Fibroblast of skin of left quadriceps (primary cell): ENCODE measurements at places on chromosomes 3 and 15.

DNA sequence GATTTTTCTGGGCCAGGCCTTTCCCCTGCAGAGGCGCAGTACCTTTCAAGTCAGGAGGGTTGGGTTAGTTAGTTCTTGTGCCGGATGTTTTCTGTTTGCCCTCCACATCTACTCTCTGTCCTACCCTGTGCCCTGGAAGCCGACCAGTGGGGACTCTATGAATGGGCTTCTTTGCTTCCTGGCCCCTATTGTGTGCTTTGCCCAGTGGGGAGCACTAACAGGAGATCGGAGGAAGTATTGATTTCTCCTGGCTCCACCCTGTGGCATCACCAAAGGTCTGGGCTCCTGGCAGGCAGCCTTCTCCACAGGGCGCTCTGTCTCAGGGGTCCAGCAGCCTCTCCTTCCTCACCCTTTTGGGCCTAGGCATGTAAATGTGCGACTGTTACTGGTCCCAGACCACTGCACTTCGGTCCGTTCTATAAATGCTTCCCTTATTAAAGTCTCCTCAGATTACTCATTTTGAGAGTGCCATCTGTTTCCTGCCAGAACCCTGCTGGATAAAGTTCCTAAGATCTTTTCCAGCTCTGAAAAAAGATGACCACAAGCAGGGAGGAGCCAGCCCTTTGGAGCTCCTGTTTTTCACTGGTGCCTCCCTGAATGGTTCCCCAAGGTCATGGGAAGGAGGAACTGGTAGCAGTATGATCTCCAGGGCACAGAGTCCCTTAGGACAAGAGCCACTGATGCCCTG lies 44.5 kb downstream of the CTDSPL start:
- DNase-seq: no peak

DNA sequence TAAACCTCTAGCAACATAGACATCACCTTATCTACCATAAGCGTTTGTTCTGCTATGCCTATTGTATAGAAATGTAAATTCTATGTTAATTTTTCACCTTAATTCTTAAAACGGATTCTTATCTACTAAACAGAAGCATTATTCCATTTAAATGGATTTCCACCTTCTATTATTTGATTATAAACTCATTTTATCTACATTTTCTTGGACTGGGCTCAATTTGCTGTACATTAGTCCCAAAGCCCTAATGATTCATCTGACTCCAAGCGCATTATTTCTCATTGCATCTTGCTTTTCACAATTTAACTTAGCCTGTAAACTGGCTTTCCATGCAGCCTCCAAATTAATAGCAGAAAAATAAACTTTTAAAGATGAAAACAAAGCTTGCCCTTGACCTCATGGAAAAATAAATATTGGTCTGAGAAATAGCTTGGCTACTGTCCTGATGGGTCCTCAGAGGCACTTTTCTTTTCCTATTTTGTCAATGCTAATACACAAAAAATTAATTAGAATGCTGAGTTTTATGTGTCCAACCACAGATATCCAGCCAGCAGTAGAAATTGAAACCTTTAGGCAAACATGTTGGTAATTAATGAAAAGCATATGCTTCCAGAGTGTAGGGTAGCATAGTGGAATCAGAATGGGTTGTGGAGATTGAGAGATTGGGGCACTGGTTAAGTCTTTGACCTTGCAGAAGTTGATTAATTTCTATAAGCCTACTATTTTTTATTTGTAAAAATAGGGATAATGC lies 81.4 kb upstream of the CFAP20DC start:
- peak; percentile 74 for DNase-seq

DNA sequence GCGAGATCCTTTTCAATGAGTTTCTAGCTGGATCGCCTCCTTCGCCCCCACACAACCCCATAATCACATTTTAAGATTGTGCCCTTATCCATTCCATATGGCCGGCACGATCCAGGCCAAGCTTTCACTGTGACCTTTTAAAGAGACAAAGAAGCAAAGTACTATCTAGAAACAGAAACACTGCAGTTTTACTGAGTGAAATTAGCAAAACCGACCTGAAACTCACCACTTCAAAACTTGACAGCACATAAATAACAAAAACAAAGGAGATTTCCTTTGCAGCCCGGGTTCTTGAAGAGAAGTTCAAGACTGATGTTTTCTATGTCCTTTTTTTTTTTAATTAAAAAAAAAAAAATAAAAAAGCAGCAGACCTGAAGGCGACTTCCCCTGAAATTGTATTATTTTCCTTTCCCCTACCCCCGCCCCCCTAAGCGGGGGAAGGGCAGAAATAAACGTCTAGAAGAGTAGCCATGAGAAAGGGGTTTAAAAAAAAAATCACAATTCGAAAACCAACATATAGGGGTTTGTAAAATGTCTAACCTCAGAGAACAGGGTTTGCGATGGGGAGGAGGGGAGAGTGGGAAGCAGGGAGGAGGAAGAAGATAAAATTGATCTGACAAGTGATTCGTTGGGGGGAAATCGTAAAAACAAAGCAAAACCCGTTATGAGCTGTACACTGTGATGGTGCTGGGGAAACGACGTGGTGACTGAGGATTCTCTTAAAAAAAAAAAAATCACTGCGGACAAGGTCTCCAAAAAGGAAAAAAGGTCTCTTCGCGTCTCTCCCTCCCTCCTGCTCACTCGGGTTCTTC lies 1.5 kb downstream of the SATB1 start:
- peak; percentile 36 for DNase-seq

GRCh38 chr3:130895690-130896488 lies 2.0 kb downstream of the ATP2C1 start:
- no peak for DNase-seq

- DNase-seq: no peak
Observed at GRCh38 chr3:117150628-117151027, 441.0 kb downstream of the TUSC7 start.

GRCh38 chr3:39407773-39408492 lies 1.4 kb downstream of the RPSA start:
- no peak for DNase-seq
